ENCODE measurements at places on chromosomes 2 and 18.

DNA sequence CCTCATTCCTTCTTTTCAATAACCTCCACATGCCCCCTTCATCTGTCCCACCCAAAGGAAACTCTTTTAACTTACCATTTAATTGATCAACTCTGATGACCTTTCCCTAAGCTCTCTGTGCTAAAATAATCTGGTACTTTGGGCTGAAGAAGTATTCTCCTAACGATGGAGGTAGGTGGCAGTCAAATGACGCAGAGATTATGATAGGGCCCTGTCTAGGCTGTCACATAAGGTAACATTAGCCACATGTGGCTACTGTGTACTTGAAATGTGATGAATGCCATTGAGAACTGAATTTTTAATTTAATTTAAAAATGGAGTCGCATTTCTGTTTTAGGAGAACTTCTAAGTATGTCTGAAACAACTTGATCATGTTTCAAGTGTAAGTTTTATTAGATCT lies 140.5 kb upstream of the TNP1 start:
- DNase-seq = no peak

DNA sequence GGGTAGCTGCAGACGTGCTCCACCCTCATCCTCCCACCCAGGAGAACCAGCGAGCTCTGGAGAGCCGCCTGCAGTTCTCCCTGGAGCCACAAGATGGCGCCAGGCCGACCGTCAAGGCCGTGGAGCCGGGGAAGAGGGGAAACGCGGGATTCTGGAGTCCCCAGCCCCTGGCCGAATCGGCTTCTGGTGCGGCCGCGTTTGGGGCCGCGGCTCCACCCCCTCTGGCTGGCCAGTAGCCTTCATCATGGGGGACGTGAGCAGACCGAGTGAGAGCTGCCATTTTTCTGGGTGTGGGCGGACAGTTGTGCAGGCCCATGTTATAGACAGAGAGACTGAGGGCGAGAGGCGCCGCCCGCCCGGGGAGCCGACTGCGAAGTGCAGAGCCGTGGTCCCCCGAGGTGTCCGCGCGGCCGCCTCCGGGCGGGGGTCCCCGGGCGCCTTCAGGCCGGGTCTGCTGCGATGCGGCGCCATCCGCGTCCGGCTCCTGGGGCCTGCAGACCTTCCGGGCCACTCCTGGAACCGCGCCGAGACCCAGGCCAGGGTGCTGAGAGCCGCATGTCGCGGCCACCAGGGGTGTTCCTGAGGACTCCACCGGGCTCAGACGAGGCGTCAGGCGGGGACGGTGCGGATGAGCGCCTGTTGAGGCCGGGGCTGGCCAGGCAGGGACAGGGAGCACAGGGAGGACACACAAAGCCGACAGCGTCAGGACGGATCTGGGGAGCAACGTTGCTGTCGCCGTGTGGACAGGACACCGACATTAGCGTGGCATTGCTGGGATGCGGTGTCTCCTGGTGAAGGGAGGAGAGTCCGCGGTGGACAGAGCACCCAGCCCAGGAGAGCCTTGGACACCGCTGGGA lies 418.2 kb upstream of the HS6ST1 start:
- DNase-seq = no peak

DNA sequence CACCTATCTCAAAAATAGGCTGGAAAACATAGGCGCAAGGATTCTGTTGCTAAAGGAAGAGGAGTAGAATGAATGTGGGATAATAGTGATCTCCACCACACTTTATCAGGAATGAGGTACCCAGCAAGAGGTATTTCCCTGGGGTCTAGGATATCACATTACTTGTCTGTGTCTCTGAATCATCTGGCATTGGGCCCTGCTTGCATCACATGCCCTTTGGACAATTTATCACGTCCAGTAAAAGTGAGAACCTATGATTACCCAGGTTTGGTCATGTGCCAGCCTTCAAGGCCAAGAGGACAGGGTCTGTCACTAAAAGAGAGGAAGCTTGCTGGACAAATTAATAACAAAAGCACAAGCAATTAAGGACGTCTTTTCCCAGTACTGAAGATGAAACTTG lies 11.4 kb upstream of the TRAPPC8 start:
- no peak for DNase-seq

DNA sequence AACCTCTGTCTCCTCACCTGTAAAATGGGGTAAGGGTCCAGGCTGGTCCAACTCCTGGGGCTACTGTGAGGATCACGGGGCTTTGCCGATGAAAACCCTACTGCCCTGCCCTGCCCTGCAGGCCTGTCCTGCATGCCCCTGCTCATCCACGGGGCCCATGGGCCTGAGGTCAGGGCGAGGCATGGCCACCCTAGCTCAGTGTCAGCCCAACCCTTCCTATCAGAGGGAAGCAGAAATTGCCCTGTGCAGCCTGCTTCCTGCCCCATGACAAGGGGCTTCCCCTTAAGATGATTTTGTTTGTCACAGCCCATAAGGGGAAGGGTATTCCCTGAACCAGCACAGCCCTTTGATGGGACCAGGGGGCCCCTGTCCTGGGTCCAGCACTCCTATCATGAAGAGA lies 353.6 kb upstream of the ID2 start:
- no peak for DNase-seq

GRCh38 chr18:65343571-65343970 lies 407.2 kb upstream of the CDH7 start:
- DNase-seq = no peak

DNA sequence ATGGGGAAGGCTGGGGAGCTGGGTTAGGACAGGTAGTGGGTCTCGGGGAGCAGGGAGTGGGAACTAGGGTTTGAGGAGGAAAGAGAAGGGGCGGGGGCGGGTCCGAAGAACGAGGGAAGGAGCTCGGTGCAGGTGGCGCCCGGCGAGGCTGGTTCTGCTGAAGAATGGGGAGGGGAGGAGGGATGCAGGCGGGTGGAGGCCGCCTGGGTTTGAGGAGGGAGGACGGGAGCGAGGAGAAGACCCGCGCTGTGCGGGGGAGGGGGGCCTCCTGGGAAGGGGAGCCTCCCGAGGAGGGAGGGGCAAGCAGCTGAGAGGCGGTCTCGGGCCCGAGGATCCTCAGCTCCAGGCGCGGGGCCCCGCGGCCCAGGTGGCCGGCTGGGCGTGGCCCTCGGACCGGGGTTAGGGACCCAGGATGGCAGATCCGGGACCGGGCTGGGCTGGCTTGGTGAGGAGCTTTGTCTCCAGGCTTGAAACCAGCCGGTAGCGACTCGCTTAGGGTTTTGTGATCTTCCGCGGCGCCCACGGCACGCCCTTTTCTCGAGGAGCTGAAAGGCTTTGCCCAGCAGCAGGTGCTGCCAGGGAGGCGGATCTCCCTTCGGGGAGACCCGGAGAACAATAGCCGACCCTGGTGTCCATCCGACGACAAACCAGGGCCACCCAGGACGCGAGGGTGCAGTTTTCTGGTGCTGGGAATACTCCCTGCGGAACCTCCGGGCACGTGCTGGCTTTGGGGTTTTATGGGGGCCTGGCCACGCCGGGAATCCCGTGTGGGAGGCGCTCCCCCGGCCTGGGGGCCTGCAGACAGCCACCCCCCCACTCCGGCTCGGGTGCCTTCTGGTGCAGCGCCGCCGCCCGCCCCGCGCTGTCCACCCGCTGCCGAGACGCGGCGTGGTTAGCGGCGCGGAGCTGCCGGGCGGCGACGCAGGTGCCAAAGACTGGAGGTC lies 1.4 kb downstream of the DPYSL5 start:
- DNase-seq = no peak

Measured in stimulated activated CD8-positive, alpha-beta memory T cell treated with anti-CD3 and anti-CD28 coated beads, Interleukin-15, amount 100 ng/mL, for 4 hours (primary cell).